ENCODE measurements at places on chromosomes 5 and 9.

DNA sequence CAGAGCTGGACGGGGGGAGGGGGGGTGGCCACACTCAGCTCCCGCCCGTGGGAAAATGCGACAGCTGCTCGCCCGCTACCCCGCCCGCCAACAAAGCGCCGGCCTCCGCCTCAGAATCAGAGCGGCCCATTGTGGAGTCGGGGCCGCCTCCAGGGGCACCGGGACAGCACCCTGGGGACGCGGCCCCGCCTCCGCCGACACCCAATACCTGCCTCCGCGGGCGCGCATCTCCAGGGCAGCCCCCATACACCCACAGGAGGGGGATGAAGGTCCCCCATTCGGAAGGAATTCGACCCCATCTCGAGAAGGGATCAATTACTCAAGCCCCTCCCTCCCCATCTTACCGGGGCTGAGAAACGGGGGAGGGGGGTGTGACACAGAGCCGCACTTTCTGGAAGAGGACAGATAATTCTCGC, 1.3 kb downstream of the NOTCH1 start:
- peak; percentile 33 for DNase-seq

GRCh38 chr5:27491047-27491446, 452.7 kb upstream of the CDH9 start:
- no peak for DNase-seq

DNA sequence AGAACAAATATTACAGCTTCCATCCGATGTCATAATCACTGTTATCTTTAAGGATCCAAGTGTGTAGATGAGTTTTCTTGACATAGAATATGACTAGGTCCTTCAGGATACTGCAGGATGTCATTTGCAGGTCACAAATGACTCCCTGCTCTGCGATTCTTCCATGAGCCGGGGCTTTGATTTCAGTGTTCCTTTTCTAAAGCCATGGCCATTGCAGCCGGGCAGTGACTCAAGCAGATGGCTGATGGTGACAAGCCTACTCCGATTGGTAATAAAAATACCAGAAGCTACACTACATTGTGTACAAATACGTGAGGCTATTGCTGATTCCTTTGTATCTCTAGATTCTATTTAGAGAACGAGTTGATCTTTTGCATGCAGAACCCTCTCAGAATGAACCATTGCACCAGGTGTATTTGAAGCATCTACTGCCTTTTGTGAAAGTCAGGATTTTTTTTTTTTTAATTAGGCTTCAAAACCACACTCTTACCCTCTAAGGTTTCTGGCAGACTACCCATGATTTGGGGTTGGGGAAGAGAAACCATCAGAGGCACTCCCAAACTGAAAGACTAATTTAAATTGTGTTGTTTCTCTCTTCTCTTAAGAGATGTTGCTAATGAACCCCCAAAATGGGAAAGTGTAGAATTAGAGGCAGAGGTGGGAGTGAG, 271.0 kb upstream of the ADRA1B start:
- no peak for DNase-seq

GRCh38 chr5:36013182-36013581, 22.0 kb upstream of the UGT3A1 start:
- DNase-seq = no peak

DNA sequence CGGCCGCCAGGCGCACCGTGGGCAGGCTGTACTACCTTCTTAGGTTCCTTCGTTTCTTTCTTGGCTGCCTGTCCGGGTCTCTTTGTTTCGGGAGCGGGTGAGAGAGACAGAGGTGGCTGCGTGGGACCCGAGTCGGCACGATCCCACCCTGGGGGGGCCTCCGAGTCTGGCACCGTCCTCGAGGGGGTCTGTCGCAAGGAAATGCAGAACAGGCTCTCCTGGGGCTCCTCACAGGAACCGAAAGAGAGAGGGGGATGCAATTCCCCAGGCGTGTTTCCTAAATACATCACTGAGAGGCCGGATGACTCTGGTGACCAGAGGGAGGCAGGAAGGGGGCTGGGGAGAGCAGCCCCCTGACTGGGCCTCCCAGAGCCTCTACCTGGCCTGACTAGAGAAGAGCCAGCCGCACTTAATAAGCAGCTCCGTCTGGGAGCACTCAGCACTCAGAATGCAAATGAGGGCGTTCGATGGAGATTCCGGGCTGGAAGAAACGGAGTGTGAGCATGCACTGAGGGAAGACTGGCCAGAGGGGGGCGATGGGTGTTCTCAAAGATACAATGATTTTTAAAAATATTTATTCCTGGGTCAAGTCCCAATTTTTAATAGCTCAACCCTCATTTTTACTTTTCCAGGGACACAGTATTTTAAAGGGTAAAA, 11.7 kb upstream of the INPP5E start:
- no peak for DNase-seq
